ENCODE measurements at places on chromosomes 5 and 9.

GRCh38 chr5:56055287-56055686, 60.5 kb upstream of the IL6ST start:
- DNase-seq = no peak

DNA sequence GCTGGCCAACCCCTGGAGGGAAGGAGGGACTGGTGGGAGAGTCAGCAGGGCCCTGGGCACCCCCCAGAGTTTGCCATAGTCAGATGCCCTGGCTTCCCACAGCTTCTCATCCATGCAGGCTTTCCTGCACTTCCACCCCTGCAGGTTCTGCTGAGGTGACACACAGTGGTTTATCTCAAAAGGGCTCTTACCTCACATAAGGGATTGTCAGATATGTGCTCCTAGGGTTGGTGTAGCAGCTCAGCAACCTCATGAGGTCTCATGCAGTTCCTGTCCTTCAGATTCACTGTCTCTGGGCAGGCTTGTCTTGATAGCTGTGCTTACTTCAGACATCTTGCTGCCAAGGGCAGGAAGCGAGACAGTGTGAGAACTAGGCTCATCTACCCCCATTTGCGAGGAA, 143.4 kb downstream of the KDM4C start:
- DNase-seq = no peak

DNA sequence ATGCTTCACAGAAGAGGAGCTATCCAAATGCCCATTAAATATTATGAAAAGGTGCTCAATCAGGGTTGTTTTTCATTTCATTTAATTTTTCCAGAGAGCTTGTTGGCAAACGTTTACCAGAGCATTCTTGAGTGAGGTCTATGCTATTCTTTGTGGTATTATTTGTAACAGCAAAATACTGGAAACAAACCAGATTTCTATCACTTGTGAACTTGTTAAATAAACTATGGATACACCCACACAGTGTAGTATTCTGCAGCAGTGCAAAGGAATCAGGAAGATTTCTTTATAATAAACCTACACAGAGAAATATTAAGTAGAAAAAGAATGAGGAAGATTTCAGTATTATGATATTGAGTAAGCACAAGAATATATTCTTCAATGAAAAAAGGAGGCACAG, 15.0 kb upstream of the SLC1A1 start:
- no peak for DNase-seq

- no peak for DNase-seq
Observed at GRCh38 chr9:137832830-137833590, 44.6 kb upstream of the CACNA1B start.

- no peak for DNase-seq
Observed at GRCh38 chr9:72362680-72363139, 2.3 kb downstream of the ZFAND5 start.

- no peak for DNase-seq
Observed at GRCh38 chr9:86783884-86784283, 163.4 kb downstream of the GAS1 start.

GRCh38 chr9:7103771-7104170, 346.0 kb downstream of the KDM4C start:
- DNase-seq = no peak

DNA sequence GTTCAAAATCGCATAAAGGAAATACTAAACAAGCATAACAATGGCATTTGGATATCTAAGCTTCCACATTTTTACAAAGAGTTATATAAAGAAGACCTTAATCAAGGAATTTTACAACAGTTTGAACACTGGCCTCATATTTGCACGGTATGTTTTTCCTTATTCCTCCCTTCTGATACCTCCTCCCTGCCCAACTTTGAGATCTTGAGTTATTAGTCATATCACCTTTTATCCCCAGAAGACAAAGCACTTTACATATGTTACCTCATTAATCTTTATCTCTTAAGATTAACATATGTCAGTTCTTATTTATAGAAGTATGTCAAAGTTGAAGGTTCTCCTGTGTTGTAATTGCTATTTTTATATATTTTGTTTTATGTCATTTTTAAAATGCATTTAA, 29.8 kb downstream of the TDRD7 start:
- DNase-seq = peak; percentile 81

- no peak for DNase-seq
Observed at GRCh38 chr5:94621763-94622162, 3.3 kb downstream of the SLF1 start.

DNA sequence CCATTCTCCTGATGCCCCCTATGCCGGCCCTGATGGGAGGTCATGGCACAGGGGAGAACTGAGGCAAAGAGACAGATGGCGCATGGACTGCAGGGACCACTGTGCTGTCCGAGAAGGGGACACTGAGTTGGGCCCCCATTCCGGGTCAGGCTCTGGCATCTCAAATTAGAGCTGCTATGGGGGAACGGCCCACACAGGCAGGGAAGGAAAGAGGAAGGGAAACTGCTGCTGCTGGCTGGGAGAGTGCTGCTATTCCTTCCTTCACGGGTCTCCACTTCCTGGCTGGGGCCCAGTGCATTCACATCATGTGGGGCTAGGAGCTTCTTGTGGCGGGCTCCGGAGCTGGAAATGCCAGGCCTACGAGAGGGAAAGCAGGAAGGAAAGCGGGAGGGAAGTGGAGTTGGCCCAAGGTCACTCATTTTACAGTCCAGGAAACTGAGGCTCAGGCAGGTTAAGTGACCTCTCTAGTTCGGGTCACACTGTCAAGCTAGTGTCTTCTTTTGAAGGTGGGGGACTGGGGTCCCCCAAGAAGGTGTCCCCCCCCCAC, 1.3 kb upstream of the CARD19 start:
- no peak for DNase-seq

Data from PC-9 (cell line).